ENCODE measurements at places on chromosomes 1 and 21.

DNA sequence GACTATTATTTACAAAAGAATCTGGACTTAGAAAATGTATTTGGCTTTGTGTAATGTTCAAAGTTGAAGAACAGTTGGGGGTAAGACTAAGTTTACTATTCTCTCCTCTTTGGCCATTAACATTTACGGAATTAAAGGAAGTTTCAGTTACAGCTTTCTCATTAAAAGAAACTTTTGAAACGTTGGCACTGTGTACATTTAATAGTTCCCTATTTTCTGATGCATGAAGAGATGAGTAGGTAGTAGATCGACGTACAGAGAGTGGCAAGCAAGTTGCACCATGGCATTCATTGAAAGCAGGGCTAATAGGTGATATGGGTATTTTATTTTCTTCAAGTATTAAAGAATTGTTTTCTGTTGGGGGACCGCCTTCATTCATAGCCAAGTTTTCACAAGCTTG lies 3.2 kb downstream of the ASPM start:
- DNase-seq, result peak; percentile 28

DNA sequence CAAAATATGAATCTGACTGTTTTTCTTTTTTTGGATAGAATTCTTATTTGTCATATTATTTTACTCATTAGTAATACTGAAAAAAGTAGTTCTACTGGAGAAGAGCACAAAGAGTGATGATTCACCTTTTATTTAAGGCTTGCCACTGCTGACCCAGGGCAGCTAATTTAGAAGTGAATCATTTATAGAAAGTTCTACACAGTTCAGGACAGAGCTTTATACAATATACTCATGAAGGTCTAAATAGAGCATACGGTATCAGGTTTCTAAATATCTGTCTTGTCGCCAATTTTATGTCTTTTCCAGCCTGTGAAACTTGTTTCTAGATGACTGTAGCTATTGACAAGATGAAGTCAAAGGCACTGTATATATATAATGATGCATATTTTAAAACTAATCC lies 25.0 kb downstream of the GIPC2 start:
- no peak for DNase-seq

DNA sequence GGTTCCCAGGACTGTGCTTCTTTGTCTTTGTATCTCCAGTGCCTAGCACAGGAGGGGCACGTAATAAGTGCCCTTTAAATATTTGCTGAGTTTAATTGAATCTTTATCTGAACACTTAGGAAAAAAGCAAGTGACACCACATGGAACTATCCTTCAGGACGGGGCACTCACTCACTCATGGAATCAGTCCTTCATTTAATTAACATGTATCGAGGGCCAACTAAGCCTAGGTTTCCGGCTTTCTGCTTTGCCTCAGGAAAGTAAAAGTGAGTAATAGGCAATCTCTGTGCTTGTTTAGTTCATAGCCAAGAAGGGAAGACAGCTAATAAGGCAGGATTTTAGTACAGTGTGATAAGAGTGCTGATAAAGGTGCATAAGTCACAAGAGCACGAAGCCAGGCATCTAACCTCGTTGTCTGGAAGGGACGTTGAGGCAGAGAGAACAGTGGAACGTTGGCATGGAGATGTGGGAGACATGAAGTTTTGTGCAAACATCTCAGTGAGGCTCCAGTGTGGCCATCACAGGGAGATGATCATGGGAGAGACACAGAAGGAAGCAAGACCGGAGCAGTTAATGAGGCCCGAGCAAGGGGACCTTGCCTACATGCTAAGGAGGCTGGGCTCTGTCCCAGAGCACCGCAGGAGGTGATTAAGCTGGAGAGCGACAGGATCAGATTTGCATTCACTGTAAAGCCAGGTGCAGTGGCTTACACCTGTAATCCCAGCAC lies 54.1 kb upstream of the TRIM67 start:
- no peak for DNase-seq

DNA sequence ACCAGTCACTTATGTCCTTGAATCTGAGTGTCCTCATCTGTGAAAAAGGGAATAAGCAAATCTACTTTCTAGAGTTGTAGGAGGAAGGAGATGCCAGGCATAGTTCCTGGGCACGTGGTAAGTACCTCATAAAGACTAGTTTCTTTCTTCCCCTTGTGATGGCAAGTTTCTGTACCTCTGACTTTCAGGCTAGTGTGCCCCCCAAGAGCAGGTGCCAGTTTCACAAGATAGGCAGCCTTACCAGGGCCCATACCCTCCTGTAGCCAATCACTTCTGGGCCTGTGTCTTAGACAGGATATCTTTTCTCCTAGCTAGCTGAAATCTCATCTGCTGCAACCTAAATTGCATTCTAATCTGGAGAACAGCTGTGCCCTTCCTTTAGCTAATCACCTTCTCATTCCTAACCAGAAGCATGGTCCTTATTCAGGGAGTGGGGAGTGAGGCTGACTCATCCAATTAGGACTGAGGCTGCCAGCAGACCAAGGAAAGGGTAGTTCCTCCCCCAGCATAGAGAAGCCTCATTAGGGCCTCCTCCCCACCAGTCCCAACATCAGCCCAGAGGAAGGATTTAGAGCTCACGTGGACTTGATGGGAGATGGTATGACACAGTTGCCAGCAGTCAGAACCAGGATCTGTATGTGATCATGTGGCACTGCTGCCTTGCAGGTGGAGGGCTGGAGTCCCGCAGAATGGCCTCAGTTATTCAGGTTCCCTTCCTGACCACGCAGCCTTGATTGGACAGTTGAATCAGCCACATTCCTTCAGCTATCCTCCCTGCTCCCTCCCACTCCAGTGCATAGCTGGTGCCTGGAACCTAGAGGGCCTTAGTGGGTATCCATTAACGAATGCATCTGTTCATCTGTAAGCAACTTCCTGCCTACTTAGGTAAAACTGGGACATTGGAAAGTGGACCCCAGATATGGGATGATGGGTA lies 7.9 kb downstream of the KLHDC8A start:
- DNase-seq, result no peak

DNA sequence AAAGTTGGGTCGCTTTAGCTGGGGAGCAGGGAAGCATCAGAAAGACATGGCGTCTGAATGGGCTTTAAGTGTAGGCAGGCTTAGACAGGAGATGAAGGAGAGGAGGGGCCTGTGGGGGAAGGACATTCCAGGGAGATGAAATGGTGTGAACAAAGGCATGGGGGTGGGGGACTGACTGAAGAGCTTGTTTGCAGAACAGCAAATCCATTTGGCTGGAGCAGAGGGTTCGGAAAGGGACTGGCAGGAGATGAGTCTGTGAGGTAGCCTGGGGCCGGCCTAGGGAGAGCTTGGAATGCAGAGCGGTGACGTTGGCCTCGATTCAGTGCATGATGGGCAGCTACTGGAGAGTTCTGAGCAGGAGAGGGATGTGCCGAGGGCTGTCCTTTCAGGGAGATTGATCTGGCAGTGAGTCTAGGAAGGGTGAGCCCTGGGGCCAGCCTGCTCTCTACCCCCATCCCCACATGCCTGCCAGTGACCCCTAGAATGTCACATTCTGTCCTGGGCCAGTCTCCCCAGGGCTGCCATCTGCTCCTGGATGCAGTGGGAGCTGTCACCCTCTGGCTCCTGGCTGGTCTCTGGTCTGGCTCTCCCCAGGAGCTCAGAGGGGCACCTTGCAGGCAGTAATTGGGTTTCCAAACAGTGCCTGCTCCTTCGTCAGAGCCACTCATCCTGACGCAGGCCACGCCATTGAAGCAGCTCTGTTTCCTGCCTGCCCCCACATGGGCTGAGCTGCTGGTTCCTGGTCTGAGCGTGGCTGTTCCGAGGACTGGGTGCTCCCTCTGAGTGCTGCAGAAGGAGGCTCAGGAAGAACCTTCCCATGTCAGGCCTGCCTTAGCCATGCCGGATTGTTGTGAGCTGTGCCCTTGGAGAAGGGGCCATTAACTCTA lies 22.3 kb upstream of the TMEM222 start:
- peak; percentile 60 for DNase-seq

DNA sequence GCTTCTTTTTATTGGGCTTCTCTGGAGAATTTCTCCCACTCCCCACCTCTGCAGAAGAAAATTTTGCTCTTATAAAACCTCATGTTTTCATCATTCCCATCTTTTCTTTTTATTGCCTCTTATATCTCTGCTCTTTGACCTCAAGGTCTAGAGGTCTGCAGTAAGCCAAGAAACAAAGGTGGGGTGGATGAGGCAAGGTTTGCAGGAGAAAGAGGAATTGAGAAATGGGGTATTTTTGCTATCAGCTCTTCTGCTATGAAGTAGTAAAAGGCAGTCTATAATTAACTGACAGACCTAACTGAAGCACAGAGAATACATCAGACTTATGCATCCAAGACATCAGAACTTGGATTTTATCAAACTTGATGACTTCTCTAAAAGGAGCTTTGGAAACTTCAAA lies 22.9 kb downstream of the SYT11 start:
- no peak for DNase-seq

GRCh38 chr1:104991702-104992101 lies 1242.0 kb downstream of the AMY1C start:
- DNase-seq, result no peak

- DNase-seq, result no peak
These were observed 190.5 kb upstream of the C1orf105 start for GRCh38 chr1:172229942-172230341.

DNA sequence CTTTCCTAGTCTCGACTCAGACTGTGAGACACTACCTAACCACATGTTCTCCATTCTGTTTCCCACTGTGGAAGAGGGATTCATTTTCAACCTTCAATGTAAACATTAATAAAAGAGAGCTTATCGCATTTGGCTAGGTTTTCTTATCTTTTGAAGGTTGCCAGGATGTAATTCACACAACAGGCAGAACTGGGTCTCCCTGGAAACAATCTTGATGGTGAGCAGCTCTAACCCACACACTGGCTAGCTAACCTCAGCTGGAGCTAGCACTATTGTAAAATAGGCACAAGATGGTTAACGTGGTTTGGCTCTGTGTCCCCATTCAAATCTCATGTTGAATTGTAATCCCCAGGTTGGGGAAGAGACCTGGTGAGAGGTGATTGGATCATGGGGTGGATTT lies 75.1 kb downstream of the ZSCAN20 start:
- no peak for DNase-seq

- DNase-seq, result no peak
These were observed 30.9 kb downstream of the PADI4 start for GRCh38 chr1:17338706-17339493.

DNA sequence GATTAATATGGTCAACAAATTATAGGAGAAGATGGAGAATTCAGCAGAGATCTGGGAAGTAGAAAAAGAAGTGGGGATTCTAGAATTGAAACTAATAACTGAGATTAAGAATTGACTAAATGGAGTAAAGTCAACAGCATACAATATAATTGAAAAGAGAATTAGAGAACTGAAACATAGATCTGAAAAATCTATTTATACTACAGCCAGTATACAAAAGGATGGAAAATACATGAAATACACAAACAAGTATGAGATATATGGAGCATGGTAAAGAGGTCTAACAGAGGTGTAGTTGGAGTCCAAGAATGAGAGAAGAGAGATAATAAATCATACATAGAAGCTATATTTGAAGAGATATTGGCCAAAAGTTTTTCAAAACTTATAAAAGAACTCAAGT lies 235.2 kb downstream of the FGGY start:
- DNase-seq, result no peak

- no peak for DNase-seq
These were observed 64.2 kb downstream of the SERINC2 start for GRCh38 chr1:31476891-31477846.

GRCh38 chr21:14058566-14058965 lies 152.2 kb downstream of the LIPI start:
- no peak for DNase-seq

- no peak for DNase-seq
These were observed 13.0 kb upstream of the TMEM9 start for GRCh38 chr1:201167041-201167991.

- no peak for DNase-seq
These were observed 26.7 kb downstream of the PIGM start for GRCh38 chr1:160005070-160005469.

DNA sequence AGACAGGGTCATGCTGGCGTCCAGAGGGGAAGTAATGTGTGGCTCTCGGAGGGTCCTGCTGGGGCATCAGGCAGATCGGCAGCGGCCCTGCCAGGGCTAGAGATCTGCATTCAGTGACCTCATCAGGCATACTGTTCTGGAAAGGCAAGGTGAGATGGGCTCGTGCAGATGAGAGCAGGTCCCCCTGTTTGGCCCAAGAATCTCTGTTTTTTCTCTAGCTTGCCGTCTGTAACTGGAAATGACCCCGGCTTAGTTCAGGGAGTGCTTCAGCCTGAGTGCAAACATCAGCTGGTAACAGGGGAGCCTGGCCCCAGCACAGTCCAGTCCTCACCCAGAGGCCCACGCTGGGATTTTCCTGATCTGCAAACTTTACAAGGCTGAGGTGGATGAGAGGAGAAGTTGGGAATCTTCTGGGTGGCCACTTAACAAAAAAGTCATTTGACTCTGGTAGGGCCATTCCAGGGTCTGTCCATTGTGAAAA lies 2.1 kb downstream of the FAM163A start:
- no peak for DNase-seq
